Neural progenitor cell (in vitro differentiated cells): ENCODE measurements at places on chromosomes 5 and 9. TPM values are rescaled to one million over a fixed set of nuclear protein-coding genes. Genes with fewer than 3 reads are reported as not detected.

Gene SURF1
- 31.0 and 36.7 TPM in 2 replicates for total RNA-seq

Gene SPINK1
- total RNA-seq, result not detected in 2 replicates

Gene PLAC8L1
- 0.51 TPM in 1 of 2 replicates, not detected in the other for total RNA-seq

Gene MSX2
- 0.30 and 0.93 TPM in 2 replicates for total RNA-seq

Gene VAV2
- 12.9 and 19.0 TPM in 2 replicates for total RNA-seq

Gene RANBP3L
- not detected in 2 replicates for total RNA-seq

Gene IFNA21
- not detected in 2 replicates for total RNA-seq

Gene EPB41L4B
- total RNA-seq, result 5.0 and 6.2 TPM in 2 replicates

Gene FREM1
- total RNA-seq, result 1.1 and 1.2 TPM in 2 replicates

Gene PCDHGB1
- total RNA-seq, result 3.6 and 4.3 TPM in 2 replicates

DNA sequence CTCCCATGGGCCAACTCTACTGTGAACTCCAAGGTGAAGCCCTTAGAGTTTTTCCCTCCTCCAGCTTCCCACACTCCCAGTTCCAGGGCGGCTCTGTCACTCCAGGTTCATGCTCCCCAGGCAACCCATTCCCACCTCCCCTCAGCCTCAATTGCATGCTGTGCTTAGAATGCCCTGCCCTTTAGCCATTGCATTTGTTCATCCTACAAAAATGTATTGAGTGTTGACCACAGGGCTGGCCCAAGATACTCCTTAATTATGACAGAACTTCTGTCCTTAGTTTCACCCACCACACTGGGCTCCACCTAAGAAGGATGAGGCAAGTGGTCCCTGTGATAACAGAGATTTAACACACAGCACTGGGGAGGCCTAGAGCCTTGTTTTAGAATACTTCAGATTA, 236.1 kb downstream of the ADAMTSL1 start:
- DNase-seq, result no peak

DNA sequence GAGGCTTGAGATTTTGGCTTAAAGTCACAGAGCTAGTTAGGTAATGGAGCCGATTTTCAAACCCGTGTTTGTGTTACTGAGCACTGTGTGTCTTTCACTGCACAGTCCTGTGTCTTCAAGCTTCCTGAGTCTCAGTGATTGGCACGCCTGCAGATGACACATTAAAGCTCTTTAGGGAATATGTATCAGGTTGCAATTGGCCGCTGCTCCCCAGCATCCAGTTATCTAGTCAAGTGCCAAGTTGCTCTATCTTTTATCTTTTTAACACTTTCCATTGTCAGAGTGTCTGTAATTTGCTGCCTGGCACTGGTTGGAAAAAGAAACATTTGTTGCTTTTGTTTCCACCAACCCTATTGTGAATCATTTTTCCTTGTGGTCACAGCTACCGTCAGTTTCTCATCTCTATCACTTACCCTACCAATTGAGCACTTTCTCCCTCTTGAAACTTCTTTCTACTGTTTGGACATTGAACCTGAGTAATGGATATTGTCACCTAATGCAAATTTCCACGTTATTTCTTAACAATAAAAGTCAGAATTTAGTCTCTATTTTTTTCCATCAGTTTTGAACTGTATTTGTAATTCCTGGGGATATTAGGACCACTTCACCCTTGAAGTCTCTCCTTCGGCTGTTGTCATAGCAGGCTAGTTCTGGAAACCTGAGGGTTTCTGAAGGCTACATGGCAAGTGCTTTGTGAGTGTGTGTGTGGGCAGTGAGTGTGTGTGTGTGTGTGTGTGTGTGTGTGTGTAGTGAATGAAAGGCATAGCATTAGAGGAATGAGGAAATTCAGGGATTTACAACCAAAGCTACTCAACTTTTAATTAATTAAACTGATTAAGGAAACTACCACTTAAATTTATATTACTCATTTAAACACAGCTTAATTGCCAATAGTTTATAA, 274.3 kb downstream of the ISL1 start:
- no peak for DNase-seq

DNA sequence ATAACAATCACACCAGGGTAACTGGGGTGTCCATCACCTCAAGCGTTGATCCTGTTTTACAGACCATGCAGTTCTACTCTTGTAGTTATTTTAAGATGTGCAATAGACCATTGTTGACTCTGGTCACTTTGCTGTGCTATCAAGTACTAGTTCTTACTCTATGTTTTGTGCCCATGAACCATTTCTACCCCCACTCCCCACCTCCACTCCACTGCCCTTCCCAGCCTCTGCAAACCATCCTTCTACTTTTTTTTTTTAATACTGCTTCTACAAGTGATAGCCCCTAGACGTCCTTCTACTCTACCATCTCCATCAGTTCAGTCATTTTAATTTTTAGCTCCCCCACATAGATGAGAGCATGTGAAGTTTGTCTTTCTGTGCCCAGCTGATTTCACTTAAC, 38.8 kb downstream of the EHMT1 start:
- DNase-seq, result no peak

DNA sequence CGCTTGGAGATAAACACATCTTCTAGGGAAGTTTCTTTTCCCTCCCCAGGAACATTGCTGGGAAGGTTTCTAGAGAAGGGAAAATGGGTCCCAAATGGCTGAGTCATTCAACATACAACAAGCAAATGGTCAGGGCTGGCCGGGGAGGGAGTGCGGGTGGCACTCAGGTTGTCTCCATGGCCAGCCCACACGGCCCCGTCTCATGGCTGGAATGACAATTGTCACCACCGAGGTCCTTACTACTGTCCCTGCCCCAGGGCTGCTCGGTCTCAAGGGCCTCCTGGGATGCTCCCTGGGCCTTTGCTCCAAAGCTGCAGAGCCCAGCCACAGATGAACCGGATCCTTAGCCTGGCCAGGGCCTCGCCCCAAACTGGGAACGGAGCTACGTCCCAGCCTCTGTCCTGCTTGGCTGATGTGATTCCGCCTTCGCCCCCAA, 121.9 kb downstream of the FGF18 start:
- DNase-seq, result no peak

- no peak for DNase-seq
Observed at GRCh38 chr9:87529671-87530070, 32.0 kb downstream of the DAPK1 start.

GRCh38 chr5:8842971-8843551, 702.8 kb downstream of the SEMA5A start:
- peak; percentile 37 for DNase-seq

- DNase-seq, result no peak
Observed at GRCh38 chr9:109442716-109443115, 55.4 kb downstream of the PTPN3 start.

DNA sequence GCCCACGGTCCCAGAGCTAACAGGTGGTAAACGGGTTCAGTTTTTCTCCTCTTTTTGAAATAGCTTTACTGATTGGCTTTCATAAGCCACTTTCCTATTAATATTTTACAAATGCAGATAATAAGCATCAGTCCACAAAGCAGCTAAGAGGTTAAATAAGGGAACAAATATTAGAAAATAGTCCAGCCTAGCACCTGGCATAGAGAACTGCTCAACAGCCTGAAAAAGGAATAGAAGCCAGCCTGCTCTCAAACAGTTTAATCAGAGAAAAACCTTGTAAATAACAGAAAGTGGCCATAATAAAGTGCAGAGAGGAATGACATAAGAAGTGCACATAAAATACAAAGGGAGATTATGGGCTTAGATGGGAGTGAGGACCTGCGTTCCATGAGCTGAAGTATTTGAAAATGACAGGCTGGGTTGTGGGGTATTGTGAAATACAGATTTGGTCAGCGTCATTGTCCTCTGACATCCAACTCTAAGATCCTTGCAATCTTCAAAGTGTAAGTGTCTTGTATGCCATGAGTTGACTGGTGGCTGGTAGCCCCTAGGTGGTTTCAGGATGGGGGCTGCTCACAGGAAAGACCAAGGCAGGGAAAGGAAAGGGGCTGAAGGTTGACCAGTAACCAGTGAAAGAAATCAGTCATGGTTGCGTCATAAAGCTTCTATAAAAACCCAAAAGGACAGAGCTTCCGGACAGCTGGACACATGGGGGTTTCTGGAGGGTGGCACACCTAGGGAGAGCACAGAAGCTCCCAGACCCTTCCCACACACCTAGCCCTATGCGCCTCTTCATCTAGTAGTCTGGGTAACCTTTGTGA, 32.4 kb downstream of the MYO10 start:
- DNase-seq, result no peak

DNA sequence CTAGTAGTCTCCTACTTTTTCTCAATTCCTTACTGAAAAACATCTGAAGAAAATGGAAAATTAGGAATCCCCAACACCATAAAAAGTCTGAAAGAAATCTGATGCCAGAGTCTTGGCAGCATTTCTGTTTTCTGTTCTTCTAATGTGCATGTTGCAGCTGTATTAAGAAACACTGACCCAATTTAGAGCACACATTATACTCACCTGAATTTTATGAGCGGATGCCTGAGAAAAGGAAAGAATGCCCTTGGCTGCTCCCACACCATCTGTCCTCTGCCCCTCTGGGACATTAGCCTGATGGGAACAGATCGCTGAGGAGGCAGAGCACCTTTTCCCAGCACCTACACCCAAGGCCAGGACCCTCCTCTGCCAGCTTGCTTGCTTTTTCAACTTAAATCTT, 14.1 kb upstream of the ANP32B start:
- DNase-seq, result no peak
